Natural killer cell (primary cell): ENCODE measurements at places on chromosomes 2 and 18.

DNA sequence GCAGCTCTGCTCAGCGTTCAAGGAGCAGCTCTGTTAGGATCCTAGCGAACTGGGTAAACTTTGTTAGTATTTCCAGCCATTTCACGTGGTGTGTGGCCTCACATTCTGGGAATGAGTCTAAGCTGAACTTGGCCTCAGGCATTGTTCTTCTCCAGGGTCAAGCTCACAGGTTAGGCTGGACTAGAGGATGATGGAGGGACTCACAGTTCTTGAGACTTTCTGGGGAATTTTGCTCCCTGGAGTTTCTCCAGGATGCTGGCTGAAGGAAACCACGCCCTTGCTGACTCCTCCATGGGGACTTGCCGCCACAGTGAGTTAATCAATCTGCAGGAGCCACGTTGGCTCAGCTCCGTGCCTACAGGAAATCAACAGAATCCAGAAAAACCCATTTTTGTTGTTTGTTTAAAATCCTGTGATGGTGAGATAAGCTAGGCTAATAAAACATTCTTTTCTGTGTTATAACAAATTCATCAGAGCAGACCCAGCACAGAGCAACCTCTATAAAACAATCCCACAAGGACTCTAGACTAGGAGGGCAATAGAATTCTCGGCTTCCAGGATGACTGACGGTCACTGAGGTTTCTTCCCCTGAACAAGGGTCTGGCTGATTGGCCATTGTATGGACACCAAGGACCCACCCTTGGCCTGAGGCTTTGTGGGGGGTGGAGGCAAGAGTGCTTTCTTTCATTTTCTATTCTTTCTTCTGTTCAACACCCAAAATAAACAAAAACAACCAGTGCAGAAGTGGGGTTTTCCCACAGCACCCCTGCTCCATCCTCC lies 12.6 kb downstream of the CNDP1 start:
- H3K4me1 ChIP-seq: no peaks in the 10 kb centered on the region
- no peak overlapping the region for H3K27ac ChIP-seq
- H3K4me3 ChIP-seq: no peak overlapping the region

DNA sequence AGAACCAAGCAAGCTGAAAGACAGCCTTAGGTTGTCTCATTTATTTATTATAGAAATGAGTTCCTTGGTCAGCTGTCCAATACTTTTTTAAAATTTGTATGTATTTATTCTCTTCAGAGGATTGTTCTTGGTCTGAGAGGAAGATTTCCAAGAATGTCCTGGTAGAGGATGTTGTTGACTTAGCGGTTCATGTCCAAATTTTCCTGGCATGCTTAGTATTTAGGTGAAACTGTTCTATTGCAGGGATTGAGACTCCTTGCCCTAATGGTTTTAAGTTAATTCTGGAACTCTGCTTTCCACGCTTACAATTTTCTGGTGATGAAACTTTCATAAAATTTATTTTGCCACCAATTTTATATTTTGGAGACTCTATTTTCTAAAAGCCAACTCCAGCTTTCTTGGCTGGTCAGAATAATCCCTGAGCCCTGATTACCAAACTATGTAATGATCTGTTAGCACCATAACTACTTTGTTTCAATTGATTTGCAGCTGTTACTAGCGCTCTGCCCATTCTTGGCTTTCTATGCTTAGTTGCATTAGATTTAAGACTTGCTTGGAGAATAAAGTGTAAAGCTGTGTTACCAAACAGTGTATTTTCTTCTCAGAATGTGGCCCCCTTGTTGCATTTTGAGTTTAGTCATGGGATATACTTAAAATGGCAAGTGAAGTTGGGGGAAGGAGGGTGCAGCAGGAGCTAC lies 1868.8 kb upstream of the CELF4 start:
- H3K27me3 ChIP-seq: no peaks in the 10 kb centered on the region
- H3K4me1 ChIP-seq: no peaks in the 10 kb centered on the region
- DNase-seq: no peak
- no peaks in the 10 kb centered on the region for H3K36me3 ChIP-seq

DNA sequence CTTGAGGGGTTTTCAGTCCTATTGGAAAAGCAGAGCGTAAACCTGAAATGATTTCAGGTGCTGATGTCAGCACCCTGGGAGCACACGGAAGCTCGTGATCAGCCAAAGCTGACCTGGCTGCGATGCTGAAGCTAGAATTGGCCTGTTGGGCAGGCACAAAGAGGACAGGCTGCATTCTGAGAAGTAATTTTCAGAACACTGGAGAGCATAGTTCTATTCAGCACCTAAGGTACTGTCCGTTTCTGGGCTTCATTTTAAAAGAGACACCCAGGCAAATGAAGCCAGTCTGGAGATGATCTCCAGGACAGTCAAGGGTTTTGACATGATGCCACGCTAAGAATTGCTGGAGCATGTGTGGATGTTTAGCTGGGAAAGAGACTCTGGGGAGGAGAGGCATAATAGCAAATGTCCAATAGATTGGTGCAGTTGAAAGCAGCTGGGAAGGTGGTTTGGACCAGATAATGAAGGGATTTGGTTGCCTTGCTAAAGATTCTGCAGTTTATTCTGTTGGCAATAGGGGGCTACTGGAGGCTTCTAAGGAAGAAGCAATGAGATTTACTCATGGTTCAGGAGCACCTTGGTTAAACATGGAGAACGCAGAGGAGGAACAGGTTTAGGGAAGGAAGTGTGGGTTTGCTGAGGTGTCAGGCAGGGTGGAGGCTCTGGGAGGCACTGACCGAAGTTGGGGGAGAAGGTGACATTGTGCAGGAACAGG lies 86.6 kb downstream of the ACOXL start:
- H3K27me3 ChIP-seq: no peaks in the 10 kb centered on the region
- no peak overlapping the region for H3K4me3 ChIP-seq
- H3K36me3 ChIP-seq: no peaks in the 10 kb centered on the region
- peak; percentile 15 for DNase-seq

GRCh38 chr2:17979707-17980106 lies 101.2 kb downstream of the KCNS3 start:
- no peaks in the 10 kb centered on the region for H3K4me1 ChIP-seq
- DNase-seq: no peak
- no peak overlapping the region for H3K27ac ChIP-seq
- no peaks in the 10 kb centered on the region for H3K27me3 ChIP-seq

DNA sequence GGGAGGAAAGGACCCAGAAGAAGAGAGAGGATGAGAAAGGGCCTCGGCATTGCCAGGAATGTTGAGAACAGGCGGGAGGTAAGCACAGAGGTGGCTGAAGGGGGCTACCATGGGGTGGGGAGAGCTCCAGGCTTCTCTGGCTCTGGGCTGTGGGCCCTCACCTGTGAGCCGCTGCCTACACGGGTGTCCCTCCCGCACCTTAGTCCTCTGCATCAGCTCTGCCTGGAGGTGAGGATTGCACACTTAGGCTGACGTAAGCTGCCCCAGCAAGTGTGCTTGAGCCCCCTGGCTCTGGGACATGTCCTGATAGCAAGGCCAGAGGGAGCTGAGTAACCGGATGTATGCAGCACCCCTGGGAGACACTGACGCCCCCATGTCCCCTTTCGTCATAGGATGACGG lies 33.9 kb downstream of the TMEM18 start:
- no peak overlapping the region for H3K4me3 ChIP-seq
- DNase-seq: no peak
- no peaks in the 10 kb centered on the region for H3K27me3 ChIP-seq
- H3K36me3 ChIP-seq: no peaks in the 10 kb centered on the region

GRCh38 chr2:23524261-23524706 lies 139.3 kb downstream of the KLHL29 start:
- DNase-seq: no peak
- H3K4me1 ChIP-seq: no peaks in the 10 kb centered on the region
- H3K27me3 ChIP-seq: no peaks in the 10 kb centered on the region
- no peak overlapping the region for H3K27ac ChIP-seq
- no peaks in the 10 kb centered on the region for H3K36me3 ChIP-seq
- no peak overlapping the region for H3K4me3 ChIP-seq

DNA sequence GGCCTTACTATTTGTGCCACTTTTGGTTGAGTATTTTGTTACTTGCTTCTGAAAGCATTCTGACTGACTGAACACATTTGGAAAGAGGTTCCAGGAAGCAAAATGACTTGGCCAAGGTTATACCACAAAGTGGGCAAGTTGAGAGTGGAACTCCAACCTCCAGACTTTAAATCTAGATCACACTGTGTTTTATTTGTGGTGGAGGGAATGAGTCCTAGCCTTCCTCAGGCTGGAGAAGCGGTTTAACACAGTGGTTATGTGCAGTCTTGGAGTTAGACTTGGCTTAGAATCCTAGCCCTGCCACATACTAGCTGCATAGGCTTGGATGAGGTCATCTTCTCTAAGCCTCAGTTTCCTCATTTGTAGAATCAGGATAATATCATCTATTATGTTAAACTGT lies 33.4 kb downstream of the PLEKHM3 start:
- peaks cover 2% of the 10 kb centered on the region for H3K4me1 ChIP-seq
- no peak overlapping the region for H3K27ac ChIP-seq
- DNase-seq: no peak
- no peaks in the 10 kb centered on the region for H3K27me3 ChIP-seq
- no peak overlapping the region for H3K4me3 ChIP-seq
- no peaks in the 10 kb centered on the region for H3K36me3 ChIP-seq
